ENCODE measurements at places on chromosomes 11 and 22.

GRCh38 chr11:123143476-123143875, 51.6 kb downstream of the CLMP start:
- no peak for DNase-seq

- no peak for DNase-seq
Measured at GRCh38 chr11:44171518-44171917, 76.0 kb downstream of the EXT2 start.

GRCh38 chr22:34973016-34973415, 92.9 kb upstream of the ISX start:
- DNase-seq, result no peak

DNA sequence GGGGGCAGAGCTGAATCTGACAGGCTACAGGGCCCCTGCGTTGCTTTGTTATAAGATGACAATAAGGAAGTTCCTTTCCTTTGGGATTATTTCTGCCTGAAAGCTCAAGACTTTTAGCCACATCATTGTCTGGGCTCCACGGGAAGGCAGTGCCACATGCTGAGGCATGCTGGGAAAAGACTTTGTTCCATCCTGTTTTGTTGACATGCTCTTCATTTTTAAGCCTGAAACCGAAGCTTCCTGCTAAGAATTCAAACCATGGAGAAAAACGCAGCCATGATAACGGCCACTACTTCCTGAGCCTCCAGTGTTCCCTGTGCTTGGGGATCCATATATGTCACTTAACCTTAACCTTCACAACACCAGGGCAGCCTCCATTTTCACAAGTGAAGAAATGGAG, 5.5 kb upstream of the TCF20 start:
- DNase-seq, result no peak

DNA sequence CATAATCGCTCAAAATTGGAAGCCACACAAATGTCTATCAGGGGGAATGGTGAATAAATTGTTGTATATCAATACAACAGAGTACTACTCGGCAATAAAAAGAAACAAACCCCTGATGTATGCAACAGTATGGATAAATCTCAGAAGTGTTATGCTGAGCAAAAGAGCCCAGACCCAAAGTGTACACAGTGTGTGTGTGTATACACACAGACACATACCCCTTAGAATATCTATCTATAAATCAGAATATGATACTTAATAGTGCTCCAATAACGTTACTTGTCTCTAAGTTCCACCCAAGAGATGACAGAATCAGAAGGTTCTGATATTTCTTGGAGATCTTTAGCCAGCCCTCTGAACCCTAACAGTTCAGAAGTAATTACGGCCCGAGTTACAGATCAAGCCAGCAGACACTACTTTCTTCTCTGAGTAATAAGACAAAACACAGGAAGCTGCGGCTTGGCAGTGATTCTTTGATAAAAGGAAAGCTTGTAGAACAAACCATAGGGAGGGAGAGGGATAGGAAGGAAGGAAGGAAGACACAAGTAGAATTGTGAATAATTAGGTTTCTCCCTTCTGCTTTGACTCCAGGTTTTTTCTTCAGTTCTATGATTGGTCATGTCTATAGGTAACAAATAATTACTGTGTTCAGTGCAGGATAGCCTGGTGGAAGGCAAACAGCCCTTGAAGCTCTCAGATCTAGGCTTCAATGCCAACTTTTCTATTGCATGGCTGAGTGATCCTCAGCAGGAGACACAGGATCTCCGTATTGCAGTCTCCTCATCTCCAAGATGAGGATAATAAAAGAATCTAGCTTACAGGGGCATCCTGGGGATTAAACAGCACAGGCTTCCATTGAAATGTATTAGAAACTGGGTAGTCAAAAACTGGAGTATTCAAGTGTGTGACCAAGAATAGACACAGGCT, 75.6 kb upstream of the TEAD1 start:
- DNase-seq, result no peak

- no peak for DNase-seq
Measured at GRCh38 chr11:36229091-36229705, 60.0 kb downstream of the COMMD9 start.

DNA sequence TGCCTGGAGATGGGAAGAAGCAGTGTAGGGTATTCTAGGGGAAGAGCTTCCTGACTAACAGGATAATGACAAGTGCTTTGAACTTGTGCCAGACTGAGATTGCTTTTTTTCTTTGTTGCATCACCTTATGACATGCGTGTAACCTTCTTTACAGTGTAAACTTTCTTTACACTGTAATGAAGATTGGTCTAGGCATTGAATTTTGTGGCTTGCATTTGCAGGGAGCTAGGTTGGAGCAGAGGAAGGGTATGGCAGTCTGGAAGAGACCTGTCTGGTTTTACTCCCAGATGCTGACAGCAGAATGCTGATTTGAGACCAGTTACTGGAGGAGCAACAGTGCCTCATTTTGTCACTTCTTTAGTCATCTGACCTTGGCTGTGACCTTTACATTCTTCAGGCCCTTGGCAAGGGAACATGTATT, 5.6 kb downstream of the DDB2 start:
- no peak for DNase-seq

DNA sequence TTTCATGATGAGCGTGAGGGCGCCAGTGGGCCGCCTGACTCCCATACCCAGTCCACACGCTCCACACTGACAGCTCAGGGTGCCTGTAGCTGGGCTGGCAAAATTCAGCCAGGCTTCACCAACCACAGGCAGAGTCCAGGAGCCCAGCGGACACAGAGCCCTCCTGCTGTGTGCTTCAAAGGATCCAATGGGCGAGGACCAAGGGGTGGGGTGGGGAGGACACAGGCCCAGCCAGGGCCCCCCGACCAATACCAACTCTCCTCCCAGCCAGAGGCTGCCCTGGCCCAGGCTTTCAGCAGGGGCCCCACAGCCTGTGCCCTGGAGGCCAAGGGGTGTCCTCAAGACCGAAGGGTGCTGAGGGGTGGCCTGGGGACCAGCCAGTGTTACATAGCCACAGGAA, 336.1 kb downstream of the CTTN start:
- no peak for DNase-seq

DNA sequence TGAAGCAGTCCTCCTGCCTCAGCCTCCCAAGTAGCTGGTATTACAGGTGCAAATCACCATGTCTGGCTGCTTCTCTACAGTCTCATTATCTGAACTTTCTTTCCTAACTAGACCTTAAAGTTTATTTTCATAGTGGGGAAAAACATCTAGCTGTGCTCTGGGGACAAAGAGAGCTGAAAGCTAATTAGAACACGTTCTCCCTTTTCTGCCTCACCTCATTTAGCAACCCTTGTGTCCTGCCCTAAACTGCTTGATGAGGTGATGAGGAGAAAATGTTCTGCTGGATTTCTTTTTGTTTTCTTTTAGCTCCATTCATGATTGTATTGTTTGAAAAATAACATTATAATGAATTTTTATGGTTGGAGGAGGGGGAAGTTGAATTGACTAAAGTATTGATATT, 84.7 kb downstream of the YAP1 start:
- DNase-seq, result no peak

DNA sequence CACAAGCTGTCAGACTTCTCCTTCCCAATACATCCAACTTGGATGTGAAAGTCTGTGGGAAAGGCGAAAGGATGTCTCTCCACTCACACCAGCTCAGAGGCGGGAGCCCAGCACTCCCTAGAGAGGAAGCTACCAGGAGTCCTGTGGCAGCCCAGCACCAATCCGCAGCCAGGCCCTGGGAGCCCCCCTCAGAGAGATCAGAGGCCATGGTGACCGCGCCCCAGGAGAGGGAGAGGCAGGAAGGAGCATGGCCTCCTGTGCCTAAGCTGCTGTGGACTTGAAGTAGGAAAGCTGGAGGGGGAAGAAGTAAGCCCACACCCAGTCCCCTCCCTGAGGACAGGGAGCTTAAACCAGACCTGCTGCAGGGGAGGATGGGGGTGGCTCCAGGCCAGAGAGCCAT, 24.4 kb upstream of the IGSF9B start:
- no peak for DNase-seq

GRCh38 chr11:1548221-1549070, 23.6 kb downstream of the DUSP8 start:
- peak; percentile 86 for DNase-seq

DNA sequence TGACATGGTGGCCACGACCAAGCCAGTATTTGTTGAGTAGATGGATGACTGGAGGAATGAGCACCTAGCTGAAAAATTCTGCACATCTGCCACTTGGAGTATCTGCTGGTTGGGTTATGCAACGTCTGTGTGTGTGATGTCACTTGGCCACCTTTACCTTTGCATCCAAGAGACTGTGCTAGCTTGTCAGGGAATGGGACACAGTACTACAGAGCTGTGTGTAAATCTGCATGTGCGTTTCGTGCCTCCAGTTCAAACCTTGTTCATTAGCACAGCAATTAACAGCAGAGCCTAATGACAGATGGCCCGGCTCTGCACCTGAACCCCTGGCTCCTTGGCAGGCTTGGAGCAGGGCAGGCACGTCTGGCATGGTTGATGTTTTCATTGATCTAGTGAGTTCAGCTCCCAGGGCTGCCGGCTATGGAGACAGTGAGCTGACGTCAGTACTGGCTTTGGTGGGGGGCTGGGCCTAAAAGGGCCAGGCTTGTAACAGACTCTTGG, 188.4 kb upstream of the NAV2 start:
- peak; percentile 49 for DNase-seq

DNA sequence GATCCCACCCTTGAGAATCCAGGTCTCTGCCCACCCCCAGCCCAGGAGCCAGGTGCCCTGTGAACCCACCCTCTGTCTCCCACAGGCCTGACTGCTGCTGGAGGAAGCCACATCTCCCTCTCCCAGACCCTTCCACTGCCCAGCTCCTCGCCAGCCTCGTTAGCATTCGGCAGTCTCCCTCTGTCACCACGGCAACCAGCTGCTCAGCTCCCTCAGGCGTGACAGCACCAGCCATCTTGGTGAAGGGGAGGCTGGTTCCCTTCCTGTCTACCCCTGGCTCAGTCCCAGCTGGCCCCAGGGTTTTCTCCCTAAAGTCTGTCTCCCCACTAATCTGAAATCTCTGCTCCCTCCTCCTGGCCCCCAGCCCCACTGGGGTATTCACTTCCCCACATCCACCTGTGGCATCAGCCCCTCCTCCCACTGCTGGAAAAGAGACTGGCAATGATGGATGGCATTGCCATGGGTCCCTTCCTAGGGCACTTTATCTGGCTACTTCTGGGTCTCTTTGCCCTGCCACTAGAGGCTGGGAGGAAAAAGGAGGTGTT, 28.1 kb downstream of the NRXN2 start:
- DNase-seq, result peak; percentile 58

DNA sequence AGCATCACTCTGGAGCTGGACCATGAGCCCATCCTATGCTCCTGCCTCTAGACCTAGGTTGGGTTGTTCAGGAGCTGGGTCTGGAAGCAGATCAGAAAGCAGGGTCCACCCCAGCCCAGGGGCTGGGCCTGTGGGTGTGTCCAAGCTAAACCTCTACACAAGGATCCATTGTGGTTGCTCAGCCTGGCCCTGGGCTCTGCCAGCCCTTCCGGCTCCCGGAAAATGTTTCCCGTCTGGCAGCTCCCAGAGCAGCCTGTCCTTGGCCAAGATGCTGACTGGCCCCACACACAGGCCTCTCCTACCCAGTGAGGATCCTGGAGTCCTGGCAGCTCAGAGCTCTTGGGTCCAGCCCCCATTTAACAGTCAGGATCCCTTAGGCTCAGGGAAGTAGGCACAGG, 35.3 kb upstream of the FCHSD2 start:
- peak; percentile 36 for DNase-seq

GRCh38 chr22:36936362-36937116, 23.1 kb downstream of the CSF2RB start:
- no peak for DNase-seq

DNA sequence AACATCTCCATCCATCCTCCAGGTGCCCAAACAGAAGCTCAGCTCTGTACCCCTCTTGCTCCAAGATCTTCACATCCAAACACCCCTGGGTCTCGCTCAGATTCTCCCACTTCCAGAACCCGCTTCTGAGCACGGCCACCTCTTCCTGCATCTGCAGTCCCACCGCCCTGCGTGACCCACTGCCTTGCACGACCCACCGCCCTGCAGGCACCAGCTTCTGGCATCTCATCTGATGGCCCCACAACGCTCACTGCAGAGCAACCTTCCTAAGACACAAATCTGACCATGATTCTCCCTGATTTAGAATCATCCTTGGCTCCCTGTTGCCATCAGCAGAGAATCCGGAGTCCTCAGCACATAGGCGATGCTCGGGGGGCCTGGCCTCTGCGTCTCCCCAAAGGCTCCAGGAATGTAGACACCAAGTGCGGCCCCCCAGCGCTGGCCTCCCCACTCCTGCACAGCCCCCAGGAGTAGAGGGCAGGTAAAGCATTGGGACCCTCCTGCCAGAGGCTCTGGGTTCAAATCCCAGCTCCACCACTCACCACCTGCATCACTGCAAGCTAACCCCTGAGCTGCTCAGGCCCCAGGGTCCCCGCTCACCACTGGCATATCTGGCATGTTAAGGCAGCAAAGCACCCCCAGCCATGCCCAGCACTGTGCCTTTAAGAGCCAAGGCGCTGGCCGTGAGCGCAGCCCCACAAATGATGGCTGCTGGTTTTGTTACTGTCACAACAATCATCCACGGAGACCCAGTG, 459.3 kb downstream of the BRD1 start:
- DNase-seq, result peak; percentile 13

DNA sequence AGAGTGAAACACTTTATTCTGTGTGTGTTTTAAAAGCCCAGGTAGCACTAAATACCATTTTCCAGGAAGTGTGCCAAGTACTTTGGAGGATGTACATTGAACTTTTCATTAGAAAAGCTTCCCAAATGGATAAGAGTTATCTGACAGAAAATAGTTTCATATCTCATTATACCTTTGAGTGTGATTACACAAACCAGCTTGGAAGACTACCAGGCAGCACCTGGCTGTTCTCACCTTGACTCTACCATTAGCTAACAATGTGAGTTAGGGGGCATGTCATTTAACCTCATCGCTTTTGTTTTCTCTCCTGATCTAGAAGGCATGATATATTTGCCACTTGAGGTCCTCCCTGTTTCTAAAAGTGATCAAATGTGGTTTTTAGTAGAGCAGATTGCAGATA, 50.2 kb downstream of the GRM5 start:
- no peak for DNase-seq

GRCh38 chr22:39215426-39216142, 29.2 kb downstream of the PDGFB start:
- DNase-seq, result no peak

DNA sequence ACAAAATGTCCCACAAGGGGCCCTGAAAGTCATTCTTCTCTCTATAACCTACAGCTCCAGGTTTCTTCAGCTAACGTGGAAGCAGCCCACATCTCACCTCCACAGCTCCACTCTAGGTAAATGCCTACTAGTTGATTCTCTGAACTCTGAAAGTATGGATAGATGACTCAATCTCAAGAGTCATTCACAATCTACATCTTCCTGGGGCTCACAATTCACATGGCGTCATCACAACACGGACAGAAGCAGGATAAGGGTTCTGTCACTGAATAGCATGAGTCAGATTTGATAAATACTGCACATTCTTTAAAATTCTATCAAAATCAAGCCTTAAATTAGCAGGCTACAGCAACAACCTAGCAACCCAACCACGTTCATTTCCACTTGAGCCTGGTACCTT, 96.3 kb downstream of the PLEKHA7 start:
- DNase-seq, result no peak

DNA sequence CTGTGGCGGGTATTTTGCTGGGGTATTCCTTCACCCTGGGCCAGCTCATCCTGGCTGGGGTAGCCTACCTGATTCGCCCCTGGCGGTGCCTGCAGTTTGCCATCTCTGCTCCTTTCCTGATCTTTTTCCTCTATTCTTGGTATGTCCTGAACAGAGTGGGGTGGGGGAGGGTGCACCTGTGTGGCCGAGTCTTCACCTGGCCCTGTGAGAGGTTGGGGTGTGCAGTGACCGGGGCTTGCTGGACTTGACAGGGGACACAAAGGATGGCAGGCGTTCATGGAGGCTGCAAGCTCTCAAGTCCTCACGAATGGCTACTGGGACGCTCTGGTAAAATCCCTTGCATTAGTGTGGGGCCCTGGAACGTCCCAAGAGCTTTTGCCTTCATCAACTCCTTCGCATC, 39.3 kb downstream of the CAPN1 start:
- DNase-seq, result no peak

Measured in stomach (tissue), 19 donors.